ENCODE measurements at places on chromosomes 11 and 22.

DNA sequence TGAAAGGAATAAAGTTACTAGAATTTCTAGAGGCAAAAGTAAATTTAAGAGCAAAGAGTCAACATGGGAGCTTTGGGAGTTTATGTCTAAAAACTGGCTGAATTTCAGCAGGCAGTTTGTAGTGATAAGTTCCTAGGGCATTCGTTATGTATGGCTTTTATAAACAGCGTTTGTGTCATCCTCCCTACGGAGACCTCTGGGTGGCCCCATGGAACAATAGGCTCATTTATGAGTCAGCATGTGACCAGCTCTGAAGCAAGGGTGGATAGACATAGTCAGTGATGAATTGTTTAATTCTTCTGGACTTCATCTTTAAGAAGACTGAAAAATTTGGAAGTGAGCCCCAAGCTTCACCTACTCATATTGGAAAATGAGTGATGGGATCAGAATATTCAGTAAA is 37.1 kb downstream of the SVIP start:
- no peak for DNase-seq

DNA sequence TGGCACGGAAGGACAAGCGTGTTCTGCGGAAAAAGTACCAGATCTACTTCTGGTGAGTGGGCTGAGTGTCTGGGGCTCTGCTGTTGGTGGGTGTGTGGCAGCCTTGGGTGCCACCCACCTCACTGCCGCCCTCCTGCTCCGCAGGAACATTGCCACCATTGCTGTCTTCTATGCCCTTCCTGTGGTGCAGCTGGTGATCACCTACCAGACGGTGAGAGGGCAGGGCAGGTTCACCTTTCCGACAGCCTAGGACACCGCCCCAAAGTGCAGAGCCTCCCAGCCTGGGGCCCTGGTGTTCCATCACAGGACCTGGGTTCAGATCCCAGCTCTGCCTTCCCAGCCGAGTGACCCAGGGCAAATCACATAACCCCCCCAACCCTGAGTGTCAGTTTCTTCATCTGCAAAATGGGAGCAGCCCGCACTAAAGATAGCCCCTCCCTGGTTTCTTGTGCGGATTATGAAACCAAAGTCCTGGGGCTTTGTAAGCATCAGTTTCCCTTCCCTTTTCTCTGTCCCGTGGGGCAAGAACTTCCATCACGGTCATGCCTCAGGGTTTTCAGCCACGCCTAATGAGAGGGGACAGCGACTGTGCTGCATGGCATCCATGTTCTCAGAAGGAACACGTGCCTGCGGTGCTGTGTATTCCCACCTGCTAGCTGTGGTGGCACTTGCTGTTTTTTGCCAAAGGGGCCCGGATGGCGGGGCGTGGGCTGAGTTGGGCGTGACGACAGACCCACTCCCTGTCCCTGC is 9.8 kb upstream of the TAGLN start:
- no peak for DNase-seq

DNA sequence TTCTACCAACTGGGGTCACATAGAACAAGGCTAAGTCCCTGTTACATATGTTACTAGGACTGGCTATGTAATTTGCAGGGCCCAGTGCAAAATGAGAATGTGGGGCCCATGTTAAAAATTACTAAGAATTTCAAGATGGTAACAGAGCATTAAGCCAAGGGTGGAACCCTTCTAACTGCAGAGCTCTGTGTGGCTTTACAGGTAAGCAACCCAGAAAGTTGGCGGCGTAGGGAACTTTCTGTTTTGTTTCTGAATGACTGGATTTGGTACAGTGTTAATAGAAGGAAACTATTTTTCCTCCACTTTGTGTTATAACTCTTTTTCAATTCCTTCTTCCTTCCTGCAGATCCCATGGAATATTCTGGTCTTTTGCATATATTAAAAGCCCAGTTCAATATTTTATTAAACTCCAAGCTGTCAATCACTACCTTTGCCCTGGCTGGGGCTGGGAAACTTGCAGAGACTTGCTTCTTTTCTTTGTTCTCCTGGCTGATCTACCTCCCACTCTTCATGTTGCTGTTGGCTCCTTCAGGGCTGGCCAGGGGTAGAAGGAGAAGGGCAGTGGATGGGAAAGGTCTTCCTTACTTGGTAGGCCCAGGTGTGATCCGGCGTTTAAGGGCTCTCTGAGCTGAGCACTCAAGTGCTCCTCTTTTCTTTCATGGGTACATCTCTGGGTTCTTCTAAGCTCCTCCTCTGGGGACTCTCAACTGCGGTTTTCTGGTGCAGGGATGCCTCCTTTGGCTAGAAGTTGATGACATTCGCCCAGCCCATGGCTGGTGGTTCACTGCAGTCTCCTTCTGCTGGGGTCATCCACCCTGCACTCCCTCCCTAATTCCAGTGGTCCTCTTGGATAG is 67.7 kb downstream of the SNX19 start:
- DNase-seq, result no peak

DNA sequence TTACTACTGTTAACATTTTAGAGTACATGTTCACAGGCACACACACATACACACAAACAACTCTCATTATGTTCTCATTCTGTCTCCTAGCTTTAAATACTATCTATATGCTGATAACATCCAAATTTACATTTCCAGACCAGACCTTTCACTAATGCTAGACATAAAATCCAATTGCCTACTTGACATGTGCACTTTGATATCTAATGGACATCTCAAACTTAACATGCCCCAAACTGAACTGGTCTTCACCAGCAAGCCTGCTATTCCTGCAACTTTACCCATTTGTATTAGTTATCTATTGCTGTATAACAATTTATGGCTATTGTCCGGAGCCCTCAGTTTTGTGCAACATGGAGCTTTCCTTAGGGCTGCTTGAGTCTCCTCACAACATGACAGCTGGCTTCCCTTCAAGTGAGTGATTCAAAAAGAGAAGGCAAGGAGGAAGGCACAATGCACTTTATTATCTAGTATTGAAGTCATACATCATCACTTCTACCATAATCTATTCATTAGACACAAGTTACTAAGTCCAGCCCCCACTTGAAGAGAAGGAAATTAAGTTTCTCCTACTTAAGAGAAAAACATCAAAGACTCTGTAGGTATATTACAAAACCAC is 3.0 kb downstream of the SLC36A4 start:
- DNase-seq, result no peak

DNA sequence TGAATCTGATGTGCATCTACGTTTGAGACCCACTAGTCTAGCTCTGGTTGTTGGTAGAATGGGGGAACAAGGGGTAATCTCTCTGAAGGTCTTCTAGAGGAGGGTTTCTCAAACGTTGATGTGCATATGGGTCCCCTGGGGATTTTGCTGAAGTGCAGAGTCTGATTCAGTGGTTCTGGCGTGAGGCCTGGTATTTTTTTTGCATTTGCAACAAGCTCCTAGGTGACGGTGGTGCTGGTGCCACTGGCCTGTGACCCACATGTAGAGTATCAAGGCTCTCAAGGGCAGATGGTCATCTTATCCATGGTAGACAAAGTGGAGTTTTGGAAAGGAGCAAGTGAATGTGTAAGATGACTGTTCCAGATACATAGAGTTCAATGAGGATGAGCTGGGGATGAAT is 97.1 kb downstream of the CEP164 start:
- no peak for DNase-seq

- no peak for DNase-seq
Observed at GRCh38 chr11:965206-965775, 39.6 kb downstream of the AP2A2 start.

DNA sequence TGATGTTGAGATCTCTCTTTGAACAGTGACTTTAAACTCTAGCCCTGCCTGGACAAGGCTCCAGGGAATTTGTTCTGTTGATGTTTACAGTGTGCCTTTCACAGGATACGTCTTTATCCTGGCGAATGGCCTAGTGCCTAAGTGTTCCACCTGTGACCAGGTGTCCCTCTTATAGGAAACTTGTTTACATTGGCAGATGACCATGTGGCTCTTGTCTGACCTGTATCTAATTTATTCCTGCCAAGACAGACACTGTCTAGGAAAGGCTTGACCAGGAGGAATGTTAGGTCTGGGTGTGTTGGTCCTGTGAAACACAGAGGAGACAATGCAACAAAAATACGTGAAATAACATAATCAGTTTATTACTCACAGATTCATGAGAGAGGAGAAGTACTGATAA is 875.6 kb downstream of the METTL15 start:
- no peak for DNase-seq

GRCh38 chr11:65435411-65435931 is 12.9 kb downstream of the NEAT1 start:
- no peak for DNase-seq

DNA sequence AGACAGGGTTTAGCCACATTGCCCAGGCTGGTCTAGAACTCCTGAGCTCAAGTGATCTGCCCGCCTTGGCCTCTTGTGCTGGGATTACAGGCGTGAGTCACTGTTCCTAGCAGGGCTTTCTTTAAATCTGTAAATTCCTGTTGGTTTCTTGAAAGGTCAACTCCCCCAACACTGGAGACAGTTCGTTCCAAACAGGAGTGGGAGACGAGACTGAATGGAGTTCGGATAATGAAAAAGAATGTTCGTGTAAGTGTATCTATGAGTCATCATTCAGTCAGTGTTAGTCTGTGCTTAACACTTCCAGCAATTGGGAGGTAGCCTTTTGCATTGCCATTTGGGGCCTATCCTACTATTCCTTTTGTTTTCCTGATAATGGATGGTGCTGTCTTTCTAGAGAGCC is 10.0 kb upstream of the BACE1-AS start:
- no peak for DNase-seq

- DNase-seq, result peak; percentile 32
Observed at GRCh38 chr11:118914178-118914918, 11.4 kb downstream of the BCL9L start.

- DNase-seq, result no peak
Observed at GRCh38 chr22:35956850-35957249, 71.8 kb downstream of the RBFOX2 start.

- DNase-seq, result no peak
Observed at GRCh38 chr11:109384873-109385272, 37.1 kb upstream of the C11orf87 start.

DNA sequence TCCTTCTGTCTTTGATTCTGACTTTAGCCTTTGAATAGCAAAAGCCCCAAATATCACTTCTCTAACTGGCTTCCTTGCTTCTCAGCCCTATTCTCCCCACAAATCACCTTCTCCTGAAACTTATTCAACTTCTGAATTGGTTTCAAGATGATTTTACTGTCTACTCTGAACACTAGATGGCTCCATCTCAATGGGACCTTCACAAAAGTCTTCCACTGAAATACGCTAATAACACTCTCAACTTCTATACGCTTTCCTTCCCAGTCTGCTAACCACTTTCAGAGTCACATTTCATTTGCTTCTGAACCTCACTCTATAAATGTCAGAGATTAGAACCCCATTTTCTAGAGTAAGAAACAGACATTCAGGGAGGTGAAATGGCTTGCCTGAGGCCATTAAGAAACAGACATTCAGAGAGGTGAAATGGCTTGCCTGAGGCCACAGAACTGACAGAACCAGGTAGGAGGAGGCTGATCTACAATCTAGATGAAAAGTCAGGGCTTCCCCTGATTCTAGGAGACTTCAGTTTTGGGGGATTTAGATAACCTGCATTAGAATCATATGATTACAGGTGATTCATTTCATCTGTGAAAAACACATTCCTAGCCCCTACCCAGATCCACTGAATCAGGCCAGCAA is 20.6 kb downstream of the MORC2 start:
- no peak for DNase-seq

- DNase-seq, result no peak
Observed at GRCh38 chr11:121523581-121524232, 70.9 kb upstream of the SORL1-AS1 start.

- DNase-seq, result no peak
Observed at GRCh38 chr11:76844511-76844910, 16.2 kb upstream of the ACER3 start.

DNA sequence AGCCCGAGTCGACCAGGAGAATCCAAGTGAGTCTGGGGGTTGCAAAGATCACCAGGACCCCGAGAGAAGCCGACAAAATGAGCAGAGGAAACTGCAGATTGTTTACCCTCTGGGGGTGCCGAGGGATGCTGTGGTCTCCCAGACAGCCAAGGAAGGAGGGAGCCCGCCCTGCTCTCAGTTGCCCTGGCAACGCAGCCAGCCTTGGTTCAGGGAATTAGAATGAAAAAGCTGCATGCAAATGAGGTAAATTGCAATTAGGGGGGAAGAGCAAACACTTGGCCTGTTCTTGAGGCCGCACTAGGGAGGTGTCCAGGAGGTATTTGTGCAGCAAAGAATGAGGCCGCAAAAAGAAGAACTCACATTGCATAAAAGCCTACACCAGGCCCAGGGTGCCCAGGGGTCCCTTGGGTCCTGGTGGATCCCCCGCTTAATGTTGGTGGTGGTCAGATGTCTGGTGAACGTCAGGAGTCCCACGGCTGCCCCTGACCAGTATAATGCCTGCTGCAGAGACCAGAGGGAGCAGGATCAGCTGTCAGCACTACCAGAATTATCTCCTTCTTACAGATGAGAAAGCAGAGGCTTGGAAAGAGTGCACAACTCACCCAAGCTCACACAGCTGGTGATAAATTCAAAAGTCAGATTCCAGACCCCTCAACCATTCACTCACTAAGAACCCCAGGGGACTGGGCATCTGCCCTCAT is 40.3 kb upstream of the ATXN10 start:
- no peak for DNase-seq

DNA sequence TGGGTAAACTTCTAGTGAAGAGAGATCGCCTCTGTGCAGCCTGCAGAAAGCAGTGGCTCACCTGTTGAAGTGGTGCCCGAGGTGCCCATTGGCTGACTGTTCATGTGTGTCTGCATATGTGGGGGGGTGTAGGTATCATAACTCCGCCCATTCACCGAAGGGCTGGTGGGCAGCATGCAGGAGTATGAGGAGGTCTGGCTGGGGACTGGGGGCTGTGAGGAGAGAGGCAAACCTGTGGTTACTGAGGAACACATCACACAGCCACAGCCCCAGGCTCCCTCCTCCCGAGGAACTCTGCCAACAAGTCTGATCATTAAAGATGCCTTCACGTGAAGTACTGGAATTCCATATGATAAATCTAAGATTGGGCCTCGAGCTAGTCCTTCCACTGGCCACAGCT is 20.5 kb downstream of the PAX6 start:
- DNase-seq, result no peak

DNA sequence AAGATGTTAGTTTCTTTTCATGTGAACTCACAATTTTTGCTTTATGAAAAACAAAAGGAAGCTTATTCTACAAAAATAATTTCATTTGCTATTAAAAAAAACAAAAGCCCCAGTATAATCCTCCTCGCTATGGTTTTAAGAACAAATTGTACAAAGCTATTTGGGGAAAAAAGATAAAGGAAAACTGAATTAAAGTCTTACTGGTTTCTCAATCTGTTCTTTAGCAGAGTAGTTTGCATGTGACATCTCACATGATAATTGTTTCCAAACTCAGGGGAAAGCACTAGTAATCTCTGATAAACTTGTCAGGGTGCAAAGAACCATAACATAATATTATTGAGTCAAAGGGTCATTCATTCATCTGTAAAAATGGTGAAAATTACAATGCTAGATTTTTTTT is 2.9 kb upstream of the DDI1 start:
- DNase-seq, result no peak

- DNase-seq, result no peak
Observed at GRCh38 chr11:103344886-103345285, 235.7 kb downstream of the DYNC2H1 start.

GRCh38 chr11:109120341-109120740 is 301.6 kb upstream of the C11orf87 start:
- no peak for DNase-seq

GRCh38 chr11:72422414-72422813 is 11.9 kb downstream of the CLPB start:
- DNase-seq, result no peak
